Naive B cell (primary cell): ENCODE measurements at places on chromosomes 12 and 14. TPM values are rescaled to one million over a fixed set of nuclear protein-coding genes. Genes with fewer than 3 reads are reported as not detected.

ITGA7 gene
- polyA plus RNA-seq = 0.14 TPM

AGAP2 gene
- 3.7 TPM for polyA plus RNA-seq

INHBE gene
- 0.44 TPM for polyA plus RNA-seq

TAMALIN gene
- polyA plus RNA-seq = 28.7 TPM

KRT3 gene
- not detected for polyA plus RNA-seq

CFAP54 gene
- not detected for polyA plus RNA-seq

SYNDIG1L gene
- not detected for polyA plus RNA-seq

CCDC85C gene
- 0.27 TPM for polyA plus RNA-seq

ANKRD33 gene
- polyA plus RNA-seq = not detected

ZC3H14 gene
- 42.8 TPM for polyA plus RNA-seq

HOXC11 gene
- not detected for polyA plus RNA-seq

AVPR1A gene
- polyA plus RNA-seq = not detected

LRTM2 gene
- not detected for polyA plus RNA-seq

PRKD1 gene
- polyA plus RNA-seq = not detected
